Fibroblast of the conjunctiva (primary cell): ENCODE measurements at places on chromosomes 1 and 21.

DNA sequence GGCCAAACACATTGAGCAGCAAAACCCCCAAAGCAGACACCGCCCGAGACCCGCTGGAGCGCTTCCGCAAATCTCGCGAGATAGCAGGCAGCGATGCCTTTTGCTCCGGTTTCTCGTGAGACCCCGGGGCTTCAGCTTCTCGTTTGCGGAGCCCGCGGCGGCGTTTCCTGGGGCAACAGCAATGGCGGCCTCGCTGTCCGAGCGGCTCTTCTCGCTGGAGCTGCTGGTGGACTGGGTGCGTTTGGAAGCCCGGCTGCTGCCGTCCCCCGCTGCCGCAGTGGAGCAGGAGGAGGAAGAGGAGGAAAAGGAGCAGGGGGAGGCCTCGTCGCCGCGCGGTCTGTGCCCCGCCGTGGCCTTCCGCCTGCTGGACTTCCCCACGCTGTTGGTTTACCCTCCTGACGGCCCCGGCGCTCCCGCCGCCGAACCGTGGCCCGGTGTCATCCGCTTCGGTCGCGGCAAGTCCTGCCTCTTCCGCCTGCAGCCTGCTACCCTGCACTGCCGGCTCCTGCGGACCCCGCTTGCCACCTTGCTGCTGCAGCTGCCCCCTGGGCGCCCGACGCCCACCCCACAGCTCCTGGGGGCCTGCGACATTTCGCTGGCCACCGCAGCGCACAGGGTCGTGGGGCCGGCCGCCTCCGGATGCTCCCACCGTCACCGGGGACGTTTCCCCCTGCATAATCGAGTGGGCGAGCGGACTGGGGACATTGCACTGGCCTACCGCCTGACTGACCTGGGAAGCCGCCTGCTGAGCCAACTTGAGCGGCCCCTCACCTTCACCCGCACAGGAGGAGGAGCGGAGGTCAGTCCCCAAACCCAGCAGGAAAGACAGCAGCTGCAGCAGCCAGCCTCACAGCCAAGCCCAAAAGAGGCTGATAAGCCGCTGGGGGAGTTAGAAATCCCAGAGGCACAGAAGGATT, at the start of gene MAP10:
TSS of gene MAP10 (plus strand) at position 148 of the 917 bp plus-strand sequence. CDS start at position 182, 34 bp downstream.
- peak; percentile 57 for DNase-seq

DNA sequence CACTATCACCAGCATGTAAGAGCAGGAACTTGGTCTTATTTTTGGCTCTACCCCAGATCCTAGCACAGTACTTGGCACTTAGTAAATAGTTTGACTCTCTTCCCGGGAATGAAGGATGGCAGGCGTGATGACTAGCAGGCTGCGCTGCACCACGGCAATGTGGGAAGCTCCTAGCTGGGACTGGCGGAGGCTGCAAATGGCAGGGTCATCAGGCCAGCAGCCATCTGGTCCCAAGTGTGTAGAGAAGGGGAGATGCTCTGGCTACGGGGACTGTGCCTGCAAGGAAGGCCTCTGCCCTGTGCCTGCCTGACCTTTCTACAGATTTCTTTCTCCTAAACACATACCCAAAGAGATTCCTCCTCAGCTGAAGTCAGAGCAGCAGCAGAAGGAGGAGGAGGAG, 95.0 kb downstream of the KCND3 start:
- no peak for DNase-seq

GRCh38 chr1:1425753-1426495, 4.8 kb upstream of the ANKRD65 start:
- no peak for DNase-seq

DNA sequence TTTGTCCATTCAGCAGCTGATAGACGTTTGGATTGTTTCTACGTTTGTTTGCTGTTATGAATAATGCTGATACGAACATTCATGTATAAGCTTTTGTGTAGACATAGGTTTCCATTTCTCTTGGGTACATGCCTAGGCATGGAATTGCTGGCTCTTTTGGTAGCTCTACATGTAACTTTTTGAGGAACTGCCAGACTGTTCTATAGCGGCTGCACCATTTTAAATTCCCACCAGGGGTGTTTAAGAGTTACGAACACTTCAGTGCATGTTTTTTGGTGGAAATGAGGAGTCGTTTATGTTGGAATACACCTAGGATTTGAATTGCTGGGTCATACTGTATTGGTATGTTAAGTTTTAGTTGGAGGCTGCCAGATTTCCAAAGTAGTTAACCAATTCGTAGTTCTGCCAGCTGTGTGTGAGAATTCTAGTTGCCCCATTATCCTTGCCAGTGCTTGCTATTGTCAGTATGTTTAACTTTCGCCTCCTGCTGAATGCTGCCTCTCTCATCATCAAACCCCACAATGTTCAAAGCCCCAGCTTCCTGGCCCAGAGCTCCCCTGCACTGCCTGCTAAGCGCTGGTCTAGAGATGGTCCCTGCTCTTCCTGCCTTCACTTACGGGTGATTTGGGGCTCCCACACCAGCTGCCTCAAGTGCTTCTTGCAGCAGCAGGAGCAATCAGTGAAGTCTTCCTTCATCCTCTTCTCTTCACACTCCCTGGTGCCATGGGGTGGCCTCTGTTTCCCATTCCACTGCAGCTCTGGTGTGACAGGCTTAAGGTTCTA, 81.0 kb downstream of the MAN1C1 start:
- DNase-seq: no peak

DNA sequence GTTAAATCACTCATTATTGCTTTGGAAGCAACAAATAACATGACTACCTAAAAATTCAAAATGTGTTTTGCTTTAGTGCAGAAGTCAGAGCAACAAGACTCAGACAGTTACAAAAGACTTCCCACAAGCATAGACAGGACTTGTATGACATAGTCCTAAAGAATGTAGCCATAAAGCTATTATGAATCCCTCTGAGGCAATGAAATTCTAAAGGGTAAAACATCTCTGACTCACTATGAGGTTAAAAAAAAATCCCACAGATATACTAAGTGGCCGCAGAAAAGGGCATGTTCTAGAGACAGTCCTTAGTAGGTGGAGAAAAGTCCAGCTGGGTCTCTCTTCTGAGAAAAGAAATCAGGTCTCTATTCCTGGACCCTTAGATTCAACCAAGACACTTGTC, 4.9 kb downstream of the PRKAB2 start:
- peak; percentile 86 for DNase-seq
